ENCODE measurements at places on chromosomes 1 and 21.
A peak's percentile ranks its signal among the peaks of the same experiment; 100 is the strongest.

DNA sequence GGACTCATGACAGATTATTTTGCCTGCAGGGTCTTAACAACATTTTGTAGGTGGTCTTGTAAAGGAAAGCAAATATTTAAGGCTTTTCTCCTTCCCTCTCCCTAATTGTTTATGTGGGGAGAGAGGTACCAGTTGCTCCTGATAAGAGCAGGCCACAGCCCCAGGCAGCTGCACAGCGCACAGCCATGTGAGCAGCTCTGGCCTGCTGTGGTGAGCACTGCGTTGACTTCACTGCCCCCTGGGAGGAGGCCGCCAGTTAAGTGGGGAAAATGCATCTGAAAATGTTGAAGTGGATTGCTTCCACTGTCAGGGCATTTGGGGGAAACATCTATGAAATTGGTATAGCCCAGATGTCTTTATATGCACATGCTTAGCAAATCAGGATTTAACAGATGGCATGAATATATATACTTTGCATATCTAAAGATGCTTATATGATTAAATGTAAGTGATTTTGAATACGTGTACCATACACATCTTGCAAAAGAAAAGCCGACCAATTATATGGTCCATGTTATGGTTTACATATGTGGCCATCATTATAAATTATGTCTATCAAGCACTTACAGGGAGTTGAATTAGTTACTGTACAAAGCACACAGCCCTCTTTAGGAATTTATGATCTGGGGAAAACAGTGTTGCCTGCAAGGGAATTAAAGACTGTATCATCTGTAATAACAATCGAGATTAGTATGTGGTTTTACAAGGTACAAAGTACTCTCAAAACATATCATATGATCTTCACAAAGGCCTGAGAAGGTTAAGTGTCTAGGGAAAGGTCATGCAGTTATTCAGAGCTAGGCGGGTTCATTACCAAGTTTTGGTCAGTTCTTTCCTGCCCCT lies 132.1 kb downstream of the RHOU start:
- no peak for DNase-seq

GRCh38 chr1:155125946-155126555 lies 1.6 kb upstream of the EFNA1 start:
- no peak for DNase-seq

DNA sequence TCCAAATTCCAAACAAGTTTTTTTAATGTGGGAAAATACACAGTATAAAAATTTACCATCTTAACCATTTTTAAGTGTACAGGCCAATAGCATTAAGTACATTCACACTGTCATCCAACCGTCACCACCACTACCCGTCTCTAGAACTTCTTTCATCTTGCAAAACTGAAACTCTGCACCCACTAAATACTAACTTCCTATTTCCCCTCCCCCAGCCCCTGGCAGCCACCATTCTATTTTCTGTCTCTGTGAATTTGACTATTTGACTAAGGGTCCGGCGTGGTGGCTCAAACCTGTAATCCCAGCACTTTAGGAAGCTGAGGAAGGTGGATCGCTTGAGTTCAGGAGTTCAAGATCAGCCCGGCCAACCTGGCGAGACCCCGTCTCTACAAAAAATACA lies 36.1 kb downstream of the CLSTN1 start:
- peak; percentile 52 for DNase-seq

DNA sequence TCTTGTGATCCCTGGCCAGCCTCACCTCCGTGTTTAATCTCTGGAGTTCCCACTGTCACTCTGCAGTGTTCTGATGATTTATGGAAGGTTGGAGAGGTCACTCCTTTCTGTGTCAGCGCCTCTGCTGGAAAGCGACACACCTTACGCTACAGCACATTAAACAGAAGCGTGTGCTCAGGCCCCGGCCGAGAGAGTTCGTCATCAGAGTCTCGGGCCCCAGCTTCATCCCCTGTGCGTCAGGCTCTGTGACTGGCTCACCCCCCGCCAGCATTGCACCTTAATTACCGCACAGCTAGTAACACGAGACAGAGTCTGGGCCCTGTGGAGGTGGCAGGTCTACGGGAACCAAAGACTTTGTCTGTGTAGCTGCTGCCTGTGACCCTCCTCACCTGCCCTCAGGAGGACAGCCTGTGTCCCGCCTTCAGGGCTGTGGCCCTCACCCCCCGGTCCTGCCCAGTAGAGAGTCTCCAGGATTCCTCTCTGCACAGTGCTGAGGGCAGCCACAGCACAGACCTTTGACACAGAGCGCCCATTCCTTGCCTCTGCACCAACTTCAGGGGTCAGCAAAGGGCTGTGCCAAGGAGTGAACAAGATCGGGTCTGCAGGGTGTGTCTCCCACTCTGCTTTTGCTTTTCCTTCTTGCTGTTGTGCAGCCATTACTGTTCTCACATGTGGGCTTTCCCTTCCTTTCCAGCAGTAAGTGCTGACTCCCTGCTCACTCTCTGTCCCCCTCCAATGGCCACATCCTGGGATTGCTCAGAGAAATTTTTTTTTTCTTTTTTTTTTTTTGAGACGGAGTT lies 157.6 kb downstream of the PGBD5 start:
- DNase-seq, result no peak

DNA sequence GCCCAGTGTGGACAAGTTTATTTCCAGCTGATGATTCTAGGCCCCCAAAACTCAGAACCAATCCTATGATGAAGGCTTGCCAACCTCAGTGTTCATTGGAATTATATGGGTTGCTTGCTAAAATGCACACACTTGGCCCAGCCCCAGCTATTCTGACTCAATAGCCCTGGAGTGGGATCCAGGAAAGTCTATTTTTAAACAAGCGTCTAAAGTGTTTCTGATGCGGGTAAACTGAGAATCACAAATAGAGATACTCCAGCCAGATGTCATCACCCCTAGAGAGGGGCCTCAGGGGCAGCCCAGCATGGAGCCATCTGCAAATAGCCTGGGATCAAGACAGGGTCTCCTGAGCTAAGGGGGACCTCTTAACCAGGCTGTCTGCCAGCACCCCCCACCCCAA lies 46.0 kb downstream of the PKP1 start:
- DNase-seq, result no peak

- no peak for DNase-seq
Observed at GRCh38 chr1:152565115-152565514, 1.5 kb downstream of the LCE3E start.

GRCh38 chr1:239493811-239494414 lies 107.5 kb downstream of the CHRM3 start:
- DNase-seq, result no peak

- no peak for DNase-seq
Observed at GRCh38 chr1:206821493-206821892, 43.9 kb upstream of the IL20 start.

DNA sequence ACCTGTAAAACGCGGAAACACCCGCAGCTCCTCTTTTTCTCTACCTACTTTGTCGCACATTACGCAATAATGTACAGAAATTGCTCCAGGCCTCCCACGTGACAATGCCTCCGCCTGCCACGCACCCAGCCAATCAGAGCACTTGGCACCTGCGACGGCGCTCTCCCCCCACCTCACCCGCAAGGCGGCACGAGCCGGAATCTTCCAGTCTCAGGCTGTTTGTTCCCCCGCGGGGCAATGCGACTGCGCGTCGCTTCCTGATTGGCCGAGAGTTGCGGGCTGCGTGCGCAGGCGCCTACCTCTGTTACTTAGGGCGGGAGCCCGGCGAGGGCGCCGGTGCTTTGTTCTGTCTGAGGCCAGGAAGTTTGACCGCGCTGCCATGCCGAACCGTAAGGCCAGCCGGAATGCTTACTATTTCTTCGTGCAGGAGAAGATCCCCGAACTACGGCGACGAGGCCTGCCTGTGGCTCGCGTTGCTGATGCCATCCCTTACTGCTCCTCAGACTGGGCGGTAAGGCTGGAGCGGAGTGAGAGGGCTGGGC lies at the start of gene MAEL:
Gene MAEL, plus strand, starts transcription at position 307 of the 542 bp plus-strand sequence. Its CDS starts 73 bp downstream, at position 380.
- no peak for DNase-seq

DNA sequence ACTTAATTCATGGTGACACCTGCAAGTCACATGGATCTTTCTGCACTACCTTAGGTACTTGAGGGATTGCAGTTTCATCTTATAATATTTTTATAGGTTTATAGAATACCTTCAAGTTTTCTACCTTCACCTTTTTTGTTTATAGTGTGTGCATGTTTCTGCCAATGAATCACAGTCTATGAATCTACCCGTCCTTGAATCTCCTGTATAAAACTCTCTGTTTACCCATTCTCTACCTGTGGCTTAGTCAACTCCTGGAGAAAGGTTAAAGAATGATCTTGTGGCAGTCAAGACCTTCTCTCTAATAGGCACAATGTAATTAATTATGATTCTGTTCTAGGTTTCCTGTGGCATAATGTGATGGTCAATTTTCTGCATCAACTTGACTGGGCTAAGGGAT lies 3.2 kb upstream of the GSTM2 start:
- no peak for DNase-seq

DNA sequence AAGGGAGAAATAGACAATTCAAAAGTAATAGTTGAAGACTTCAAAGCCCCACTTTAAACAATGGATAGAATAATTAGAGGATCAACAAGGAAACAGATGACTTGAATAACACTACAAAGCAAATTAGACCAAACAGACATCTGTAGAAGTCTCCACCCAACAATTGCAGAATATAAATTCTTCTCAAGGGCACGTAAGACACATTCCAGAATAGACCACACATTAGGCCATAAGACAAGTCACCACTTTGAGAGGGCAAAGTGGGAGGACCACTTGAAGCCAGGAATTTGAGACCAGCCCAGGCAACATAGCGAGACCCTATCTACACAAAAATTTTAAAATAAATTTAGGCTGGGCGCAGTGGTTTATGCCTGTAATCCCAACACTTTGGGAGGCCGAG lies 20.5 kb upstream of the RNF186 start:
- DNase-seq, result no peak

- no peak for DNase-seq
Observed at GRCh38 chr21:41744028-41744930, 22.6 kb downstream of the RIPK4 start.

- no peak for DNase-seq
Observed at GRCh38 chr1:75722966-75723365, 1.5 kb upstream of the ACADM start.

DNA sequence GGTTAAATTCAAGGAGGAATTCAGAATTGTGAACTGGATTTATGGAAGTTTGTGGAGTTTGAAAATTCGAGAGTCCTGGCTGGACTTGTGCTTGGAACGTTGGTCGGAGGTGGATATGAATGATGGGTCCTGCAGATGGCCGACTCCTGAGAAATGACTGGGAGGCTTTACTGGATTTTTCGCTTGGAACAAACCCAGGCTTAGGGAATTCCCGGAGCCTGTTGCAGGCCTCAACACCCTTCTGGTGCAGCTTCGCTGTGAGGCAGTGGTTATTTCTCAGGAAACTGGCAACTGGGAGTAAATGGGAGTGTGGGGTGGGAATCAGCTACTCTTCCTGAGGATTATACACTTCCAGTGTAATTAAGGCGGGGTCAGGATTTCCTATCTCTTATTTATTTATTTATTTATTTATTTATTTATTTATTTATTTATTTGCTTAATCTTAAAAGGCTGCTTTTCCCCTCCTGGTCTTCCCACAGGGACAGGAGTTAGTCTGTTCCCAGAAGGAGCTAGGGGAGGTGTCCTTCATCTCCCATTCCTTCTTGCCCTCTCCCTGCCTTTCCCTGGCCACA lies 21.1 kb downstream of the MAPKAPK2 start:
- no peak for DNase-seq

GRCh38 chr1:234427950-234428646 lies 50.9 kb downstream of the TARBP1 start:
- DNase-seq, result no peak

DNA sequence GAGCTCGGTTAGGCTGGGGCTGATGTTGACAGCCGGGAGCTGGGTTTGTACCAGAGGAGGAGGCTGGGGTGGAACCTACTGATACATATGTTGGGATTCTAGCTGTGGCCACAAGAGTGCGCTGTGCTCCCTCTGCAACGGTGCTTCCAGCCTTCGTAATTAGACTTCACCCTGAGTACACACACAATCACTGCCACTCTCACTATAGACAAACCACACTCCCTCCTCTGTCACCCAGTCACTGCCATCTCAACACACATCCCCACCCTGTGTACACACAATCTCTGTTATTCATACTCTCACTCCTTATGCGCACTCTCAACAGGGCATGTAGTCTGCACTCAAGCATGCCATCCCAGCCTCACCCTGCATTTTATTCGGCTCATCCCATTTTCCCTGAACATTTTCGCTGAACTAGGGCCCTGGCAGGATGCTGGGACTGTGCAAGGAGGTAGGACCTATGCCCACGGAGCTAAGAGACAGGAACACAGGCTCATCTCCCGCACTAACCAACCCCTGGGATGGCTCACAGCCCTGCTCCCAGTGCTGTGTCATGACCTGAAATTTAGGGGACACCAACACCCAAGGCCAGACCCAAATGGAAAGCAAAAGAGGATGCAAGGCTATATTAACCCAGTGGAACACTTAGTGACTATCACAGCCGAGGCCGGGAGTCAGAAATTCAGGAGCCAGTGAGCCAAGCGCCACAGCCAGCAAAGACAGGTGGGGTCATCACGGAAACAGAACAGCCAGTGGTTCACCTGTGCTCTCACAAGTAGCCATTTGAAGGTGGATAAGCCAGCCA lies 5.7 kb downstream of the GJB3 start:
- DNase-seq, result peak; percentile 51

GRCh38 chr21:29305561-29305960 lies 6.8 kb downstream of the BACH1 start:
- DNase-seq, result no peak

- DNase-seq, result no peak
Observed at GRCh38 chr1:218459878-218460711, 115.0 kb downstream of the TGFB2 start.

- DNase-seq, result no peak
Observed at GRCh38 chr1:52848423-52848822, 5.9 kb downstream of the ZYG11A start.

- DNase-seq, result no peak
Observed at GRCh38 chr1:168947041-168947440, 159.4 kb upstream of the ATP1B1 start.
